ENCODE measurements at places on chromosomes 2 and 18.

- no peak for DNase-seq
These were observed 72.0 kb upstream of the TMEM178A start for GRCh38 chr2:39593439-39594393.

DNA sequence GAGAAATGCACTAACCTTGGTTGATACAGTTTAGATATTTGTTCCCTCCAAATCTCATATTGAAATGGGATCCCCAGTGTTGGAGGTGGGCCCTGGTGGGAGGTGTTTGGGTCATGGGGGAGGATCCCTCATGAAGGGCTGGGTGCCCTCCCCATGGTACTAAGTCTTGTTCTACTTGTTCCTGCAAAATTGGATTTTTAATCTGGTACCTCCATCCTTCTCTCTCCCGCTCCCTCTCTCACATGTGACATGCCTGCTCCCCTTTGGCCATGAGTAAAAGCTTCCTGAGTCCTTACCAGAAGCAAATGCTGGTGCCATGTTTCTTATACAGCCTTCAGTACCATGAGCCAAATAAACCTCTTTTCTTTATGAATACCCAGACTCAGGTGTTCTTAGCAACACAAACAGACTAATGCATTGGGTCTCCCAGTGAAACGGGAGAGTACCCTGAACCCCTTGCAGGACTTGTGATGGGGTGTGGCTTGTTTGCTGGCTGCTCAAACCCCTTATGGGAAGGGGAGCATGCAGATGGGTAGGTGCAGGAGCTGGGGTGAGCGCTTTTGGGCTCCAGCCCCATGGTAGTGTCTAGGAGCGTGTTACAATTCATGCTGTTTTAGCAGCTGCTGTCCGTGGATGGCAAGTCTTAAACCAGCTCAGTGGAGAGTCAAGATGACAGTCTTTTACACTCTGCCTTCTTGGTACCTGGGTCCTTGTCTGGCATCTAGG lies 27.2 kb downstream of the FAHD2B start:
- no peak for DNase-seq

DNA sequence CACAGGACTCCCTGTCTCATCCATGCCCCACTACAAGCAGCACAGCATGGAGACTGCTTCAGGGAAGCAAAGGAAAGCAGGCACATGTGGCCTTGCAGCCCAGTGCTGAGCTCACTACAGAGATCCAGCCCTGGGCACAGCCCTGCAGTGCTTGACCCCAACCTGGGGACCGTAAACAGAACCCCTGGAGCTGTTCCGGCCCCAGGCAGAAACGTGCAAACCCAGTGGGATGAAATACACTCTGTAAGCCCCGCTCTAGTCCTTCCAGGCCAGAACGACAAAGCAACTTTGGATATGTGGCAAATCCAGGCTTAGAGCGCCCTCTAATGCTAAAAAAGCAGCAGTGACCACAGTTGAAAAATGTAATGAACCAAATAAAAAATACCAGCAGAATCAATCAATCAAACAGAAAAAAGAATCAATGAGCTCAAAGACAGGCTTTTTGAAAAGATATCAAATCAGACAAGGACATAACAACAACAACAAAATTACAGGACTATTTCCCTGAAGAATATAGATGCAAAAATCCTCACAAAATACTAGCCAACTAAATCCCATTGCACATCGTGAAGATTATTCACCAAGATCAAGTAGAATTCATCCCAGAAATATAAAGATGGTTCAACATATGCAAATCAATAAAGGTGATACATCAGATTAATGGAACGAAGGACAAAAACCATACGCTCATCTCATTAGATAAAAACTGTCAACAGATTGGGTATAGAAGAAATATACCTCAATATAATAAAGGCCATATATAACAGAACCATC lies 45.6 kb downstream of the ZNF519 start:
- peak; percentile 12 for DNase-seq

DNA sequence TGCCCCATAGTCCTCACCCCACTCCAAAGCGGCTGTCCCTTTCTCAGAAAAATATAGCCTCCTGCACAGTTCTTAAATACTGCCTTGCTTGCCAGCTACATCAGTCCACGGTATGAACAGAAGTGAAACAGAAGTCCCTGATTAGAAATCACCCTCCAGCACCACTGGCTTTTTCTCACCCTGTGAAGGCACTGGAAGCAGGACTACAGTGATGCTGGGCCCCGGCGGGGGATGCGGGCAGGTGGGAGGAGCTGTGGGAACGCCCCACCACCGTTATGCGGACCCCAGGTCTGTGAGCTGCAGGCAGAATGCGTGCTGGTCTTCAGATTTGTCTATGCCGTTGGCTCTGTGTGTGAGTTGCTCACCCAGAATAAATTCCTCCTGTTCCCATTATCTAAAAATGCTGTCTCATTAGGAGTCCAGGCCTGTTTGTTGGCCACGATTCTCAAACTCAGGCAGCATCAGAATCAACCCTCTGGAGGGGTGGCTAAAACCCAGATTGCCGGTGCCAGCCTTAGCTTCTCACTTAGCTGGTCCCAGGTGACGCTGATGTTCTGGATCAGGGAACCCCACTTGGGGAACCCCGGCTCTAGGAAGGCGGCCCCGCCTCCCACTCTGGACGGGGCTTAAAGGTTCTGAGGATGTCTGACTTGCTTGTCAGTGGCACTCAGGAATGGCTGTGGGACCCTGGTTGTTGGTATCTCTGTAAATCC lies 224.8 kb upstream of the PXDN start:
- DNase-seq = no peak

- DNase-seq = no peak
These were observed 56.3 kb upstream of the MCFD2 start for GRCh38 chr2:46971929-46972328.

GRCh38 chr2:124320051-124320688 lies 295.1 kb downstream of the CNTNAP5 start:
- peak; percentile 64 for DNase-seq

DNA sequence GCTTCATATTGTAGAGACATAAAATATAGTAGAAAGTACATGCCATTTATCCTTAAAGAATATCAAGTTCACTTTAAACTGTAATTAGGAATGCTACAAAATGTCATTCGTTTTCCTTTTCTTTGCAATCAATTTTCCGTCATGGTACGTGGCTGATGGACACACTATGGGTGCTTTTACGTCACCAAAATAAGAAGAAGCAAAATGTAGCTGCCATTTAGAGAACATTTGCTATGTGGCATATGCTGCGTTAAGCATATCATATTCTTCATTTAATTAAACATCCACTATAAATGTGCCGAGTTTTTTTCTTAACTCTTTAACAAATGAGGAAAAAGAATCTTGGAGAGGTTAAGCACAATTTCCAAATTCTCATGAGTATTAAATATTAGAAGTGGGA lies 1358.5 kb upstream of the NXPH2 start:
- no peak for DNase-seq

- no peak for DNase-seq
These were observed 174.9 kb downstream of the SEPTIN10 start for GRCh38 chr2:109438773-109439389.

GRCh38 chr2:217777906-217778305 lies 224.9 kb downstream of the TNS1 start:
- DNase-seq = no peak

DNA sequence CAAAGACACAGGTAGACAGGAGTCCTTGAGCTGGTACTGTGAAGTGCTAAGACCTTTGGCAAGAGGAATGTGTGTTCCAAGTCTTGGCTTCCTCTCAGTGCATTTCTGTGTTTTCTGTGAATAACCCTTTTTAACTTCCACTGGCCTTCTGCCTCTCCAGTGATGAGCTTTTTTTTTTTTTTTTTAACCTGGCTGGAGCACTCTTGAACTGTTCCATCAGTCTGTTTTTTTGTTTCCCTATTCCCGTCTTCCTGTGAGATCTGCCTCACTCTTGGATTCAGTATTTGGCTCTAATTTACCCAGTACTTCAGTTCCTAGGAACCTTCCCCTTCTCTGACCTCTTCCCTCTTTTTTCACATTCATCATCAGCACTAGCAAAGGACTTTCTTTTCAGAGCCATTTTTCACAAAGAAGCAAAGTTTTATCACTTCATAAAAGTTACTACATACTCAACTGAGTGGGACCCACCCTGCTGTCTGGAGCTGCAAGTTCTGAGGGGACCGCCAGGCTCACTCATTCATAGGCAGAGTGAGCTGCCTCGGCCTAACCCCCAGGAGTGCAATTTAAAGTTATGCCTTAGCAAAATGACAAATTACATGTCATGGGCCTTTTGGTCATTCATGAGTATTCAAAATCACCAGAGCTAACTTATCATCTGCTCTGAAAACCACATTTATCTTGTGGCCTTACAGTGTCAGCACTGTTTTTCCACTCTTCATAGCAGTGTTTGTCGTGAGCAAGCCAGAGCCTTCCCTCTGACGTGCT lies 126.9 kb upstream of the DAPL1 start:
- no peak for DNase-seq

DNA sequence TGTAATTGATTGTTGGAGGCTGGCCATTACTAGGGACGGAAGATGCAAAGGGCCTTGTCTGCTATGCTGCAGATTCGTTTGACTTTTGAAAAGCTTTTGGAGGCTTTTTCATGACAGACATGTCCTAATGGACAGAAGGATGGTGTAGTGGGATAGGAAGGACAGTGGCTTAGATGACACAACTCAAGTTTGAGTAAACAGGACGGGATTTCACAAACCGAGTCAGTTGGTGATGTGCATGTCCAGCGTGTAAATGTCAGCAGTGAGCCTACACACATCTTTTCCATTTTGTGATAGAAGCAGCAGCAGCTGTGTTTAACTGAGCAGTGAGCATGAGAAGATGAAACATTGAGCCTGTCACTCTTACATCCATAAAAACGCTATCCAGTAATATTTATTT lies 76.0 kb downstream of the NCK2 start:
- DNase-seq = peak; percentile 3

DNA sequence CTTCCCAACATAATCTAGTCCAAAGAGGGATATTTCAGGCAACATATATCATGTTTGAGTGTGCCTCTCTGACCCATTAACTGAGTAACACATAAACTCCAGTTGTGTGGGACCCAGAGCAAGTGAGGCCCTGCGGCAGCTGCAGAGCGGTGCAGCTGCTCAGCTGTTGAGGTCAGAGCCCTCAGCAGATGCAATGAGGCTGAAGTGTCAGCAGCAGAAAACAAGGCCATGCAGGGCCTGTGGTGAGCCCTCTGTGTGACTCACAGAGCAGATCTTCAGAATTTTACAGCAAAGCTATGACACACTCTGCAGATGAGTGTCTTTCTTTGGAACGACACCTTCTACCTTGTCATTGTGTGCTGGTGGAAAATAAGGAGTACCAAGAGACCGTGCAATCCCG lies 168.5 kb downstream of the CBLN2 start:
- DNase-seq = peak; percentile 92

DNA sequence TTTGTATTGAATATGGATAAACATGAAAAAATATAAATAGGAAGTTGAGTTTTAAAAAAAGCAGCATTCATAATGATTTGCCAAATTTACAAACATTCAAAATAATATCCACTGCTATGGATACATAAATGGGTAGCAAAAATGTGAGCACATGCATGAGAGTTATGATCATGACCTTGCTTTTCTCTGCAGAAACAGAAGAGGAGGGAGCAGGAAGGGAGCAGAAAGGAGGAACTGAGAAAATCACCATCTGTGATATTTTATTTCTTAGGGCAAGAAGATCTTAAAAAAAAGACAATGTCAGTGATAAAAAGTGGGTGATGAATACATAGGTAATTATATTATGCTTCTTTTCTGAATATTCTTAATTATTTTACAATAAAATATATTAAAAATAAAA lies 17.7 kb upstream of the CCDC93 start:
- DNase-seq = no peak

DNA sequence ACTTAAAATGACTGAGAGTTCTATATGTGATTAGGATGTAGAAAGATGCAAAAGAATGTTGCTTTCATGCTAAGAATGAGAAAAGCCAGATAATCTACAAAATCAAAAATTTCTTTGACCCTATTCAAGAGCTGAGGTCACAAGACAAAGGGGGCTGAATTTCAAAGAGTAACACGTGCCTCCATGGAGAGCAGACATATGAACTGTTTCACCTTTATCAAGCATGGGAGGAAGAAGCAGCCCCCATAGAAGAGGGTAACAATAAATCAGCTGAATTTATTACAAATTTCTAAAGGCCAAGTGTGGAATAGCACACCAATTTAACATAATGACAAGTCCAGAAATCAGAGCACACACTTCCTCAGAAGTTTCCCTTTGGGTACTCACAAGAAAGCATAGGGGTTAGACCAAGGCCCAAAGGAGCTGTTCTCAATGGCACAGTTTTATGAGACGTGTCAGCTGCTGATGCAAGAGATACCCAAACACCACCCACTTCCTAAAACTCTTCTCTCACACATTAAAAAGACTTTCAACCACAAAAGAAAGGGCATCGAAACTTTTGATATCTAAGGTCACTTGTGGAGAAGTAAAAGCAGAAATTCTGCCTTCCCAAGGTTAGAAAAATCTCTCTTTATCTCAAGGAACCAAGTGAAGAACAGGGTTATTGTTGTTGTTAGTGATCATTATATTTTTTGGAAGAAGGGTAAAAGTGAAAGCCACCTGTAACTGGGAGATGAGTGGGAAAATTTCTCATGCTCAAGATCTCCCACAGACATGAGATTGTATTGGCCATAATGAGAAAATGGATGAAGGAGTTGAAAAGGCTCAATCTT lies 950.1 kb downstream of the TRIB2 start:
- DNase-seq = no peak

DNA sequence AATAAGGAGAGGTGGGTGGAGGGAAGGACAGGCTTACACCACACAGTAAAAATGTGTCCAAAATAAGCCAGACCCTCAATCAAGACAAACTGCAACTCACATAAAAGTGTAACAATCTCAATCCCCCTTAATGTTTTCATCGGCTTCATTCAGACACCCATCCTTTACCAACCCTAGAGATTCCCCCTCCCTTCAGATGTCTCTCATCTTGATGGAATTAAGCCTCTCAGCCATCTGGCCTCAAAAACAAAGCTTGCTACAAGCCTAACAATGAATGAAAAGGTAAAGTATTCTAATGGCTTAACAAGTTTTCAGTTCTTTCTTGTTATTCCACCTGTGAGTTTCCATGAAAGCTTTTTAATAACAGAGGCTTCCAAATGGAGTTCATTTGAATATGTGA lies 5.2 kb downstream of the RTTN start:
- no peak for DNase-seq

DNA sequence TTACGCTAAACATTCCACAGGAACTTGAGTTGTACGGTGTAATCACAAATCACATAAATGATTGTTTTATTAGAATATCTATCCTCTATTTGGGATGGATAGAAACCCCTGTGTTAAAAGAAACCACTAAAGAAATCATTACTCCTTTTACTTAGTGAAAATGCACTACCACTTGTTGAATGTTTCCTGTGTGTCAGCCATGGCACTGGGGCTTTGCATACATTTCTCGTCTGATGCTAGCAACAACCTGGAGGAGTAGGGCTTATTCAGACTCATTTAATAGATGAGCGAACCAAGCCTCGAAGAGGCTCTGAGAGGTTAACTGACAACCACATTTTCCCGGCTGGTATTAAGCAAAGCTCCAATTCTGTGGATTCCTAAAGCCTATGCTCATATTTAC lies 60.5 kb upstream of the PELI1 start:
- no peak for DNase-seq

All from SHP77 treated with DMSO at 0.1 percent for 48 hours (cell line).